ENCODE measurements at places on chromosomes 4 and X.

DNA sequence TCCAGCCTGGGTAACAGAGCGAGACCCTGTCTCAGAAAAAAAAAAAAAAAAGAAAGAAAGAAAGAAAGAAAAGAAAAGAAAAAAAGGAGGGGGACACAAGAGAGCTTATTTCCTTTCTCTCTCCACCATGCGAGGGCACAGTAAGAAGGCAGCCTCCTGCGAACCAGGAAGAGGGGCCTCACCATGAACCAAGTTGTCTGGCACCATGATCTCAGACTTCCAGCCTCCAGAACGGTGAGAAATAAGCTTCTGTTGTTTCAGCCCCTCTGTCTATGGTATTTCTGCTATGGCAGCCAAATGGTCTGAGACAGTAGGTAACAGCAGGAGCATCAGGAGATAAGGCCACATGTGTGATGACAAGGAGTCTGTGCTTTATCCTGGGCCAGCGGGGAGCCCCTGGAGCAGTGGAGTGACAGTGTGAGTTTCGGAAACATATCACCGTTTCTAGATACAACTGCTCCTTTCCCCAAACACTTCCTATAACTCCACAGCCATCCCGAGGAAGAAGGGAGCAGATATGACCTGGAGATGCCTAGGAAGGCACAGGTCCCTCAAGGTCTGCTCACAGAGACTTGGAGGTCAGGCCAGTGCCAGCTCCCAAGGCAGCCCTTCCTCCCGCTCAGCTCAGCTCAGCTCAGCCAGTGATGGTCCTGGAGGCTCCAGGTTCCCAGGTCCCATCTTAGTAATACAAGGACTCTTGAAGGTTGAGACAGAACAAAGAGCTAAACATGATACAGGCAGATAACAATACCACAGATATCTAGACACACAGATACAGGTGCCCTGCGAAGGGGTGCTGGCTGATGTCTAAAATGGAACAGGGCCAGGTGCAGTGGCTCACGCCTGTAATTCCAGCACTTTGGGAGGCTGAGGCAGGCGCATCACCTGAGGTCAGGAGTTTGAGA, 17.7 kb downstream of the JAKMIP1 start:
- no peak for DNase-seq

- no peak for DNase-seq
Measured at GRCh38 chr4:105075045-105075444, 71.6 kb upstream of the TET2 start.

DNA sequence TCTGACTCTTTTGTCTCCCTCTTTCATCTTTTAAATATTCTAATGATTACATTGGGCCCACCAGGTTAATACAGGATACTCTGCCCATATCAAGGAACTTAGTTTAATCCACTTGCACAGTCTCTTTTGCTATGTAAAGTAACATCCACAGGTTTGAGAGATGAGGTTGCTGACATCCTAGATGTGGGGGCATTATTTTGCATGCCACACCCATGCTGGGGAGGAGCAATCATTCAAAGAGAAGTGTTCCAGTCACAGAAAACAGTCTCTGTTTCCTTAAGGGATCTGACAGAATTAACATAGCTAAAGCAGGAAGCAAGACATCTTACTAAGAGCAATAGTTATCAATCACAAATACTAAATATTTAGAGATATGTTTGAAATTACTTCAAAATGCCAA, 11.5 kb upstream of the TRAM1L1 start:
- DNase-seq: no peak

- DNase-seq: peak; percentile 1
Measured at GRCh38 chr4:152535360-152535902, 461 bp downstream of the FBXW7 start.

DNA sequence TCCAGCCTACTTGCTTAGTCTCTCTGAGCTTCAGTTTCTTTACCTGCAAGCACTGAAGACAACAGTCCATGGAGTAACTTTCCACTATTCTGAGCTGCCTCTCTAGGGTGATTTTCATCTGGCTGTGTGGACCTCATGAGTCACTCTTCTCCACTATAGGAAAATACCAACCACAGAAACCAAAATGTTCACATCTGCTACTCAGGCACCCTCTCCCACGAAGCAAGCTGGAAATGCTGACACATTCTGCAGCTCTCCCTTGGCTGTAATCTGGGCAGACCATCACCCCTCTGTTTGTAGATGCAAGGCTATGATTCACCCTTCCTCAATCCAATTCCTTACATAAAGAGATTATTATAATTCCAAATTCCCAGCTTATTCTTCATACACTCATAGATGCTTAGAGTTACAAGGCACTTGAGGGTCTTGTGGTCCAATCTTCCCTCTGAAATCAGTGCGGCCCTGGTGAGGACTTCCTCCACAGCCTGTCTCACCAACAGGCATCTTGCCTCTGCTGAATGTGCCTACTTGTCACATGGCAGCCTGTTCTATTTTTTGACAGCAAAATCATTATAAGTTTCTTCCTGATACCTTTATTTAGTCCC, 97.0 kb upstream of the LNX1 start:
- DNase-seq: no peak

DNA sequence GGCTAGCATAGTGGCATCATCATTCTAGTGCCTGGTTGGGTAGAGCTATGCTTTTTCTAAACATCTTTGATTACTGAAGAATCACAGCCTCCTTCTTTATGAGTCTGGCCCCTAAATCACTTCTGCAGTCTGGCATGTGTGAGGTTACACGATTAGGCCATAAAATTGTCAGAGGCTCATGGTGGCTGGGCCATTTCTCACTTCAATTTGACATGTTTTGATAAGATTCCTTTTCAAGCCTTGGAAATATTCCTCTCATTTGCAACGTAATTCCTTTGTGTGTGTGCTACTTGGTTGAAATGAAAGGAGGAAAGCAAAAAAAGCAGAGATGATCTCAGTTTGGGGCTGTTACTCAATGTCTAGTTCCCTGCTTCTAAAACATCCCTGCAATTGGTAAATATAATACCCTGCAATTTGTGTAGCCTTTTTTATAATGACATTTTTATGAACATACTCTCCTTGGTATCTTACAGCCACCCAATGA, 6.2 kb downstream of the CCKAR start:
- DNase-seq: no peak

DNA sequence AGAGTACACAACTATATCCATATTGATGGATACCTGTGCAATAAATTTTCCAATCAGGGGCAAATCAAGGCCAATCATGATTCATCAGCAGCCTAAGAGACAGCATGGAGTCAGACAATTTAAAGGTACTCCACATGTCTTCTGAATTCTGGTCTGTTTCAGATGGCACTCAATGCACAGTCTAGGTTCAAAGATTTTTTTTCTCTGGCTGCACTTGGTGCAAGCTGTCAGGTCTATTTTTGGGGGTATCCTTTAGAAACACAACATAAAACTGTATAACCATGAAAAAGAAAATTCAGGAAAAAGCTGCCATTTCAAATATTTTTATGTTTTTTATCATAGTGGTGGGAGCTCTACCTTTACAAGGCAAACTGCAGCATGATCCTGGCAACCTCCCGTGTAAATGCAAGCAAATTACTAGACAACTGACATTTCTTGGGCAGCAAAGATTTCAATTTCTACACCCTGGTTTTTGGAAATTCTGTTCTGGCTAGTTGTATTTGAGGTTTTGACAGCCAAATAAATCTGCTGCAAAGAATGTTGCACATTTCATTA, 310.3 kb downstream of the KCNIP4 start:
- DNase-seq: no peak

- DNase-seq: no peak
Measured at GRCh38 chr4:39706741-39707511, 9.0 kb downstream of the UBE2K start.

- DNase-seq: no peak
Measured at GRCh38 chrX:1093586-1094421, 118.6 kb downstream of the CRLF2 start.

DNA sequence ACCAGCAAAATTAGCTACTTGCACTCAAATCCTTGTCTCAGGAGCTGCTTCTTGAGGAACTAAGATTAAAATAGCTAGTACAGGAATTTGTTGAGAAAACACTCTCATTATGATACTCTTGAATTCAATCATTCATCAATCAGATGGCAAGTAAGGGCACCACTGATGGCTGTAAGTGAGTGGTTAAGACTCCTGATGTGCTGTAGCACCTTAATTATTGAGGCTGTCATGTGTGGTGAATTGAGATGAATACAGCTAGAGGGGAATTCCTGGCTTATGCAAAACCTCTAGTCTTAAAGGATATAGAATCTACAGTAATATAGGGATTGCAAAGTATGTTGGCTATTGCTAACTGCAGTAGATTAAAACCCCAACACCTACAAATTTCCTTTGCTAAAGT, 509.1 kb downstream of the IQCM start:
- no peak for DNase-seq

DNA sequence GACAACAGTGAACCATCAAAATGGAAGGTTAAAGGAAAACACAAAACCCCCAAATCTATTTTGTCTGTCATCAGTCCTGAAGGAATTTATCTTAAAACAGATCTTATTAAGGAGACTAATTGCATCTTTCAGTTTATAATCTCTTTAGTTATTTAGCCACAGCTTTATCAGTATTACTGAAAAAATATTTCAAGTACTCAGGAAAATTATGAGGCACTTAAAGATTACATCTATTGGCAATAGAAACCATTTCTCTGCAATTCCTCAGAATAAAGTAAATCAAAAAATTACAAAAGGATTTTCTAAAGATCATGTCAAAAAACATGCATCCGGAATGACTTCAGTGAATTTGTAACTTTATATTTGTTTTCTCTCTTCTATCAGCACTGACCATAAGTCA, 35.2 kb downstream of the ANTXR2 start:
- DNase-seq: no peak

DNA sequence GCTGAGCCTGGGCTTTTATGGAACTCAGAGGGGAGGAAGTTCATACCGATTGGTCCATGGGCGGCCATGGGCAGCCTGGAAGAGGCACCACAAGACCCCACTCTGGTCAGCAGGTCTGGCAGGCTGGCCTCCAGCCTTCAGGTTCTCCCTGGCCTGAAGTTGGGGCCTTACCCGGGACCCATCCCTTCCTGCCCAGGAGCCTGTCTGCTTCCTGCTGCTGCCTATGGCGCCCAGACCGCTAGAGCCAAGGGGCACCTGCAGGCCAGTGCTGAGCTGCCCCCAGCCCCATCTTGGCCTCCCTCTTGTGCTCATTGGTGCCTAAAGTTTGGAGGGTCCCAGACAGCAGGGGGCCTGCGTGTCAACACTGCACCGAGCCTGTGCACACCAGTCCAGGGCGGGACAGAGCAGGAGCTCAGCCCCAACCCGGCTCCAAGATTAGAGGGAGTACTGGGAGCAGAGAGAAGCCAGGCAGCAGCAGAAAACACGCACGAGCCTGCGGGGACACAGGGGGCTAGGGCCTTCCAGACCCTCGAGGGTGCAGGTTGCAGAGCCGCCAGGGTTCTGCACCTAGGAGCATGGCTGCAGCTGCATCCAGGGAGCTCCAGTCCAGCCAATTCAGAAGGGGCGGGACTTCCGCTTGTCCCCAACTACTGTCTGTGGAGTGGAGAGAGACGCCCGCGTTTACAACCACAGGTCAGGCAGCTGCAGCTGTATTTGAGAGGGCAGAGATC, 30.7 kb upstream of the ZNF280C start:
- peak; percentile 72 for DNase-seq

DNA sequence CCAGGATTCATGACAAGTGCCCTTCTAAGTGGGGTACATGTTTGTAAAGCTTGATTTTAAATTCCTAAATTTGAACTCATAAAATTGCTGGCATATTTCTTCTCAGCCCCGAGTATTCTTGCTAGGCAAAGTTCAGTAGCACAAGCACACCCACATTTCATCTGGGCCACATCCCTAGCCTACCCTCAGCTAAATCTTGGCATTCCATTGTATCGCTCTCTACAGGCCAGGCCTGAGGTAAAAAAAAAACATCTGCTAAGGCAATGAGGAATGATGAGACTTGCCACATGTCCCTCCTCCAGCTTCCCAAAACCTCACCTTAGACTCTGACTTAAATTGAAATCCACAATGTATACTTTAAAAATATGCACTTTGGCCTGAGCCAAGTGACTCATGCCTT, 51.4 kb upstream of the VCX3B start:
- DNase-seq: no peak

DNA sequence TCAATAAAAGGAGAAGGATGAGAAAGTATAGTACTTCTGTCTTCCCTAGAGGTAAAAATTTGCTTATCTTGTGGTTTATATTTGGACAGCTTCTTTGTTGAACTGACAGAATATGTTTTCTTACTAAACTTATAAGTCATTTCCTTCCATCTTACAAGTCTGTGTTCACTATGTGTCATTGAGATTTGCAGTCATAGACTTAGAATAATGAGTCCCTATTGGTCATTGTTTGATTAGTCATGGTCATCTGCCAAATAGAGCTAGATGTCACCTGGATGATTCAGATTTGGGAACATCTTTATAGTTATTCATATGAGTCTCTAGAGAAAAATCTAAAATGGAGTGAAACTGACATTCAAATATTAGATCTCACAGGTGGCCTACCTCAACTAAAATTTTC, 51.5 kb downstream of the SPATA18 start:
- DNase-seq: no peak

- no peak for DNase-seq
Measured at GRCh38 chr4:145298885-145299284, 118.5 kb upstream of the OTUD4 start.

- DNase-seq: no peak
Measured at GRCh38 chr4:159146488-159146887, 43.6 kb downstream of the RAPGEF2 start.

GRCh38 chr4:8704632-8705031, 112.1 kb downstream of the CPZ start:
- no peak for DNase-seq

DNA sequence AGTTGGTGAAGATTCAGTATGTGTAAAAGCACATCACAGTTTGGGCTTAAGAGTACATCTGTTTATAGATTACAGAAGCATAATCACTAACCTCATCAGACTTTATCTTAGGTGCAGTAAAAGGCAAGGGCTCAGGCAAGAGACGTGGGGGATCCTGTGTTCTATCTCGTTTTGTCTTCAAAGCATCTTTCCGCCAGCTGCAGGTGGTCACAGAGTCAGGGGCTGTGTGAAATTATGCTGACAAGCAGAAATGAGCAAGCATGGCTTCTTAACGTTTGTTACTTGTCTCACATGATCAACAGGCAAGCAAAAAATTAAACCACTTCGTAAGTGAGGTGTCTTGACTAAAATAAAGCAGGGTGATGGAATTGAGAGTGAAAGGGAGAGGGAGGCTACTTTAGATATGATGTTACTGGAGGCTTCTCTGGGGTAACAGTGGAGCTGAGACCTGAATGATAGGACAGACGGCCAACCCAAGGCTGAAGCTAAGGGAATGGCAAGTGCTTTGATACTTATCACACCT, 1.4 kb upstream of the TEC start:
- no peak for DNase-seq

- DNase-seq: no peak
Measured at GRCh38 chr4:8373973-8374545, 66.5 kb downstream of the ACOX3 start.

- DNase-seq: peak; percentile 0
Measured at GRCh38 chrX:106862972-106863688, 40.0 kb downstream of the RIPPLY1 start.

DNA sequence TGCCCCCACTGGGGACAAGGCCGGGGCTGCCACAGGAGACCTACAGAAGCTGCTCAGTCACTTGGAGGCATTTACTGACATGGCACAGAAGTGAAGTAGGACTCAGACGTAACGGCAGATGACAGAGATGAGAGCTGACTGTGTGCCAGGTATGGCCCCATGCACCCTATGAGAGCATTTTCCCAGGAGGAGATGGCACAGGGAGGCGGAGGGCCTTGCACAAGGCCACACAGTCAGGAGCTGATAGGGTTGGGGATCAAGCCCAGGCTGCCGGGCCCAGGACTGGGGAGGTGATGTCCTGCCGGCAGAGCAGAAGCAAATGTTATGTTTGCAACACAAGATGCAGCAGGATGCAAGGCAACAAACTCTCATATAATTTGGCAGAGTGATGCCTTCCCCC, 34.1 kb downstream of the NAT8L start:
- DNase-seq: no peak

GRCh38 chrX:144327495-144327894, 443.6 kb downstream of the UBE2NL start:
- DNase-seq: peak; percentile 3
